ENCODE measurements at places on chromosomes 3 and 15. TPM values are rescaled to one million over a fixed set of nuclear protein-coding genes. Genes with fewer than 3 reads are reported as not detected.
A peak's percentile ranks its signal among the peaks of the same experiment; 100 is the strongest.

CTXN2 gene
- 0.10 TPM for total RNA-seq

IL5RA gene
- total RNA-seq: 0.75 TPM

DNA sequence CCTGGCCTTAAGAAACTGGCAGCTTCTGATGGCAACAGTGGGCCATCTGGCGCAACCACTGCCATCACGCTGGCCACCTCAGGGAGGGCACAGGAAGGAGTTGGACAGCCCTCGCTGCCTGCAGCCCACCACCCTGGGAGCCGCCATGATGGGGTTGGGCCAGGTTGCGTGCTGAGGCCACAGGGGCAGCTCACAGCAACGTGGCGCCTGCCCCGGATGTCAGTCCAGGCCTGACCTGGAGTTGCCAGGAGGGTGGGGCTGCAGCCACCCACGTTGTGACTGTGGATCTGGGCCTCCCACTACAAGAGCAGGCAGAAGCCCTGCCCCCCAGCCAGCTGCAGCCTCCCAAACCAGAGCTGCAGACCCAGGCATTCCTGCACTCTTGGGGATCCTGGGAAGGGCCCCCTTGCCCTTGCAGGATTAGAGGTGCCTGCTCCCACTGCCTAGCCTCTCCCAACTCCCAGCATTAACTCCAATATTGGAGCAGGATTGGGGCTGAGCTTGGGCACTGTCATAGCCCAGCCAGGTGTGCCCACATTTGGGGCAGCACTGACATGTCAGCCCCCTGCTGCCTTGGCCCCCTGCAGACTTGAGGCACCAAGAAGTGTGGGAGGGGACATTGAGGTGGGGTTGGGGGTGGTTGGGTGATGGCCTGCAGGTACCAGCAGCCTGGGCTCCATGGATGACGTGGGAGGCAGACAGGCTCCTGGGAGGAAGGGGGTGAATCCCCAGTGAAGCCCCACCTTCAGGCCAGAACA lies 468.9 kb upstream of the CCDC54 start:
- no peak overlapping the region for H3K4me3 ChIP-seq
- no peaks in the 10 kb centered on the region for H3K27me3 ChIP-seq
- DNase-seq: no peak
- H3K27ac ChIP-seq: no peak overlapping the region
- H3K4me1 ChIP-seq: no peaks in the 10 kb centered on the region

P2RY1 gene
- 0.17 TPM for total RNA-seq

AADAC gene
- not detected for total RNA-seq

DNA sequence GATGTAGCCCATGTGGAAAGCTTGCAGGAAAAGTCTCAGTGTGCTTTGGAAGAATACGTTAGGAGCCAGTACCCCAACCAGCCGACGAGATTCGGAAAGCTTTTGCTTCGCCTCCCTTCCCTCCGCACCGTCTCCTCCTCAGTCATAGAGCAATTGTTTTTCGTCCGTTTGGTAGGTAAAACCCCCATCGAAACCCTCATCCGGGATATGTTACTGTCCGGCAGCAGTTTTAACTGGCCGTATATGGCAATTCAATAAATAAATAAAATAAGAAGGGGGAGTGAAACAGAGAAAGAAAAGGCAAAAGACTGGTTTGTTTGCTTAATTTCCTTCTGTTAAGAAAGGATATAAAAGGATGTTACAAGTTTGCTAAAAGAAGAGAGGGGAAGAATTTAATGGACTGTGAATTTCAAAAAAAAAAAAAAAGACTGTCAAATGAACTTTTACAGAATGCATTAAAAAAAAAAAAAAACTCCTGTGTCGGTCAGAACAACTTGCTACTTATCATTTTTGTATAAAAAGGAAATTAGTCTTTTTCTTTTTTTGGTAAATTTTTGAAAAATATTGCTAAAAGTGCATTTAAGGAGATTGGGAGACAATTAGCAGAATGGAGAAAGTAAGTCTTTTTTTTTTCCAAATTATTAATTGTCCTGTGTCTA lies 7.0 kb downstream of the NR2F2 start:
- no peak for DNase-seq
- no peaks in the 10 kb centered on the region for H3K36me3 ChIP-seq
- H3K27ac ChIP-seq: no peak overlapping the region
- H3K4me1 ChIP-seq: peaks cover 4% of the 10 kb centered on the region

SIDT1 gene
- 84.4 TPM for total RNA-seq

CHRD gene
- not detected for total RNA-seq

DNA sequence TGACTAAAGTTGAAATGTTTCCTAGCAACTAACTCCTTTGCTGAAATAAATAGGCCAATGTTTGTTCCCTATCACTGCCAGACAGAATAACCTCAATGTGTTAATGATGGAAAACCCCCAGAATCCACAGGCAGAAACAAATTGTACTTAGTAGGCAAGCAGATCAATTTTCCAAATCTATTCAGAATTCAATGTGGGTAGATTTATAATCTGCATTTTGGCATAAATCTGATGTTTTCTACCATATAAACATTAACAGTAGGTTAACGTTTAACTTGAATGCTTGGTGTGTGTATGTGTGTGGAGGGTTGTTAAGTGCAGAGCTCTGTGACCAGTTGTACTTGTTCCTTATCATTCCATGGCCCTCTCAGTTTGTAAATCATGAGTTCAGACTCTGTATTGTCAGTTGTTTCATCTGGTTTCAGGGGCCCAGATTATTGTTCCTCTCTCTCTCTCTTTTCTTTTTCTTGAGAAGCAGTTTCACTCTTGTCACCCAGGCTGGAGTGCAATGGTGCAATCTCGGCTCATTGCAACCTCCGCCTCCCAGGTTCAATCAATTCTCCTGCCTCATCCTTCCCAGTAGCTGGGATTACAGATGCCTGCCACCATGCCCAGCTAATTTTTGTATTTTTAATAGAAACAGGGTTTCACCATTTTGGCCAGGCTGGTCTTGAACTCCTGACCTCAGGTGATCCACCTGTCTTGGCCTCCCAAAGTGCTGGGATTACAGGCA lies 32.8 kb downstream of the PLSCR1 start:
- peaks cover 22% of the 10 kb centered on the region for H3K36me3 ChIP-seq
- no peak overlapping the region for H3K4me3 ChIP-seq
- H3K4me1 ChIP-seq: no peaks in the 10 kb centered on the region
- no peak for DNase-seq
- H3K27me3 ChIP-seq: no peaks in the 10 kb centered on the region
- H3K27ac ChIP-seq: no peak overlapping the region

GRCh38 chr15:63335543-63336240 lies 46.0 kb downstream of the CA12 start:
- no peaks in the 10 kb centered on the region for H3K36me3 ChIP-seq
- no peak overlapping the region for H3K27ac ChIP-seq
- H3K4me3 ChIP-seq: no peak overlapping the region
- no peak for DNase-seq
- H3K27me3 ChIP-seq: no peaks in the 10 kb centered on the region

GRCh38 chr3:159322322-159322939 lies 520.6 kb downstream of the MFSD1 start:
- no peaks in the 10 kb centered on the region for H3K36me3 ChIP-seq
- H3K27ac ChIP-seq: no peak overlapping the region
- H3K4me3 ChIP-seq: no peak overlapping the region
- H3K27me3 ChIP-seq: no peaks in the 10 kb centered on the region

- H3K27ac ChIP-seq: no peak overlapping the region
- H3K4me3 ChIP-seq: no peak overlapping the region
Measured at GRCh38 chr3:156819842-156820691, 6.1 kb upstream of the LEKR1 start.

DGKG gene
- 10.9 TPM for total RNA-seq

GRCh38 chr15:74032606-74033561 lies 38.4 kb downstream of the PML start:
- no peak overlapping the region for H3K4me3 ChIP-seq

DNA sequence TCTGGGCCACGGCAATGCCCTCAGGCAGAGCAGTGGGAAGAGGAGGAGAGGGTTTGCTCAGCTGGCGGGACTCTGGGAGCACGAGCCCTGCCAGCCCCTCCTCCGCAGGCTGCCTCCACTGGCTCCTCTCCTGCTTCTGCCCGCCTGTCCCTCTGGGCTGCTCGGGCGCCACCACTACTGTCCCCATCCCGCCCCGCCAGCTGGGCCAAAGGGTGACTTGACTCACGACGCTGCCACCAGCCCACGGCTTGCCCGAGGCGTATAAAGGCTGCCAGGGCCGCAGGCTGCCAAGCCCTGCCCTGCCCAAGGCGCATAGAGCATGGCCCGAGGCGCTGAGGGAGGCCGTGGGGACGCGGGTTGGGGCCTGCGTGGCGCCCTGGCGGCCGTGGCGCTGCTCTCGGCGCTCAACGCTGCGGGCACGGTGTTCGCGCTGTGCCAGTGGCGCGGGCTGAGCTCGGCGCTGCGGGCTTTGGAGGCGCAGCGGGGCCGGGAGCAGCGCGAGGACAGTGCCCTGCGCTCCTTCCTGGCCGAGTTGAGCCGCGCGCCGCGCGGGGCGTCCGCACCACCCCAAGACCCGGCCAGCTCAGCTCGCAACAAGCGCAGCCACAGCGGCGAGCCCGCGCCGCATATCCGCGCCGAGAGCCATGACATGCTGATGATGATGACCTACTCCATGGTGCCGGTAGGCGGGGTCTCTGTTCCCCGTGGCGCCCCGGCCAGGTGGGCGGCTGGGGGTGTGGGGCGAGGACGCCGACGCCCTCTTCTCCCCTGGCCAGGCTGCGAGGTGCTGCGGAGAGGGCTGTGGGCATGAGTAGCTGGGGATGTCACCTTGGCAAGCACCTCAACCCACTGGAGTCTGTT lies at the start of gene GLDN:
GLDN (plus strand) TSS at position 290 of the 861 bp plus-strand sequence; CDS start at position 320, 30 bp downstream.
- H3K27me3 ChIP-seq: peaks cover 3% of the 10 kb centered on the region
- H3K36me3 ChIP-seq: no peaks in the 10 kb centered on the region
- peak within 1 kb of the TSS; percentile 39 for H3K4me3 ChIP-seq
- H3K4me1 ChIP-seq: peaks cover 10% of the 10 kb centered on the region
- peak; percentile 27 for DNase-seq

CCR2 gene
- total RNA-seq: 0.34 TPM

CKMT1B gene
- total RNA-seq: not detected

- DNase-seq: peak; percentile 64
- H3K4me1 ChIP-seq: peaks cover 22% of the 10 kb centered on the region
- H3K36me3 ChIP-seq: no peaks in the 10 kb centered on the region
- H3K4me3 ChIP-seq: peak overlapping the region; percentile 79
Measured at GRCh38 chr3:127671523-127672428, 976 bp upstream of the ABTB1 start.

DNA sequence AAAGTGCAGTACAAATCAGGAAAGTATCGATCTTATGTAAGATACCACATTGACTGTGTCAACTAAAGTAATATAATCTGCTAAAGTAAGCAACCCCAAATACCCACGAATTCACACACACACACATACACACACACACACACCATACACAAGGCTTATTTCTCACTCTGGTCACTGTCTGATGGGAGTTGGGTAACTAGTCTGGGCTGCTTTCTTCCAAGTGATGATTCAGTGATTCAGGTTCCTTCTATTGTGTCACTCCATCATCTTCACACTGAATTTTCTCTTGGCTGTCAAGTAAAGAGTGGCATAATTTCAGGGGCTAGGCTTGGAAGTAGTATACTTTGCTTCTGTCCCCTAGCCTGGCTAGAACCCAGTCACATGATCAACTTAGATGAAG lies 104.8 kb upstream of the CCDC54 start:
- DNase-seq: no peak
- H3K36me3 ChIP-seq: no peaks in the 10 kb centered on the region
- no peaks in the 10 kb centered on the region for H3K4me1 ChIP-seq
- no peak overlapping the region for H3K4me3 ChIP-seq
- no peak overlapping the region for H3K27ac ChIP-seq

BUB1B gene
- total RNA-seq: 2.9 TPM

- no peaks in the 10 kb centered on the region for H3K27me3 ChIP-seq
- no peak for DNase-seq
- peaks cover 4% of the 10 kb centered on the region for H3K4me1 ChIP-seq
Measured at GRCh38 chr3:153210146-153210545, 48.1 kb downstream of the RAP2B start.

DNA sequence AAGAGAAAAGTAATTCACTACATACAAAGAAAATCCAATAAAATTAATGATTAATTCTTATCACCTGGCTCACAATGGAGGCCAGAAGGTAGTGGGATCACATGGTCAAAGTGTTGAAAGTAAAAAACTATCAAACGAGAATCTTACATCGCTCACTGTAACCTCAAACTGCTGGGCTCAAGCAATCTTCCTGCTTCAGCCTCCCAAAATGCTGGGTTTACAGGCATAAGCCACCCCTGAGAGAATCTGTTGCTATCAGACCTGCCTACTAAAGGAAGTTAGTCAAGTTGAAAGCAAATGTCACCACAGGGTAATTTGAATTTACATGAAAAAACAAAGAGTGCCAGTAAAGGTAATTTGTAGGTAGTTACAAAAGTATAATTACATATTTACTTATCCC lies 103.3 kb downstream of the PCCB start:
- H3K27ac ChIP-seq: no peak overlapping the region
- H3K27me3 ChIP-seq: no peaks in the 10 kb centered on the region
- H3K36me3 ChIP-seq: peaks cover 25% of the 10 kb centered on the region
- DNase-seq: no peak
- no peak overlapping the region for H3K4me3 ChIP-seq

DNA sequence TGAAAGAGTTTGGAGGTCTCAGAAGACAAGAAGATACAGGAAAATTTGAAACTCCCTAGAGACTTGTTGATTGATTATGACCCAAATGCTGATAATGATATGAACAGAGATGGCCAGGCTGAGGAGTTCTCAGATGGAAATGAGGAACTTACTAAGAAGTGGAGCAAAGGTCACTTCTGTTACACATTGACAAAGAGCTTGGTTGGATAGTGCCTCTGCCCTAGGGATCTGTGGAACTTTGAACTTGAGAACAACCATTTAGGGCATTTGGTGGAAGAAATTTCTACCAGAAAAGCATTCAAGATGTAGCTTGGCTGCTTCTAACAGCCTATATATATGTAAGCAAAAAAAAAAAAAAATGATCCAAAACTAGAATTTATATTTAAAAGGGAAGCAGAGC lies 48.9 kb upstream of the NAALADL2 start:
- DNase-seq: no peak
- no peaks in the 10 kb centered on the region for H3K4me1 ChIP-seq
- H3K36me3 ChIP-seq: no peaks in the 10 kb centered on the region
- H3K27ac ChIP-seq: no peak overlapping the region
- H3K4me3 ChIP-seq: no peak overlapping the region
- no peaks in the 10 kb centered on the region for H3K27me3 ChIP-seq

DNA sequence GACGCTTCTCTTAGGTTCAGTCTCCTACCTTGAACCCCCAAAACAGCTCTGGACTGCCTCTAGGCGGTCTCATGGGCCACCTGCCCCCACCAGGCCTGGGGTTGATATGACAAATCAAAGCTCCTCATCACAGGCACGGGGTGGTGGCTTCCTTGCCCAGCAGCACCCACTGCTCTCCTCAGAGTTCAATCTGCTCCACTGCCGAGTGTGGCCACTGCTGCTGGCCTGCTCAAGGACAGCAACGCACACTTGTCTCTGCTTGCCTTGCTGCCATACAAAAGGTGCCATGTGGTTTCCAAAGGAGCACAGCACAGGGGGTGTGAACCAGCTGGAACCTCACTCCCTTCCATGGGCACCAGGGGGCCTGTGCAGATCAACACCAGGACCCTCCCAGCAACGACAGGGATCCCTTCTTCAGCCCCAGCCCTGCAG lies 10.2 kb downstream of the KBTBD13 start:
- no peak for DNase-seq
- H3K27ac ChIP-seq: no peak overlapping the region
- H3K27me3 ChIP-seq: peaks cover 23% of the 10 kb centered on the region
- H3K4me1 ChIP-seq: no peaks in the 10 kb centered on the region

GRCh38 chr15:79721256-79721655 lies 175.6 kb downstream of the MTHFS start:
- H3K27ac ChIP-seq: no peak overlapping the region
- DNase-seq: no peak
- no peaks in the 10 kb centered on the region for H3K4me1 ChIP-seq

- peaks cover 11% of the 10 kb centered on the region for H3K36me3 ChIP-seq
- DNase-seq: no peak
- H3K27me3 ChIP-seq: no peaks in the 10 kb centered on the region
- no peaks in the 10 kb centered on the region for H3K4me1 ChIP-seq
- H3K4me3 ChIP-seq: no peak overlapping the region
Measured at GRCh38 chr3:179719048-179719734, 66.4 kb downstream of the USP13 start.

Measured in B cell (primary cell).